ENCODE measurements at places on chromosomes 12 and 14. TPM values are rescaled to one million over a fixed set of nuclear protein-coding genes. Genes with fewer than 3 reads are reported as not detected.

Gene P2RX7
- 0.14 TPM for total RNA-seq

Gene LDHB
- 1,015 TPM for total RNA-seq

DNA sequence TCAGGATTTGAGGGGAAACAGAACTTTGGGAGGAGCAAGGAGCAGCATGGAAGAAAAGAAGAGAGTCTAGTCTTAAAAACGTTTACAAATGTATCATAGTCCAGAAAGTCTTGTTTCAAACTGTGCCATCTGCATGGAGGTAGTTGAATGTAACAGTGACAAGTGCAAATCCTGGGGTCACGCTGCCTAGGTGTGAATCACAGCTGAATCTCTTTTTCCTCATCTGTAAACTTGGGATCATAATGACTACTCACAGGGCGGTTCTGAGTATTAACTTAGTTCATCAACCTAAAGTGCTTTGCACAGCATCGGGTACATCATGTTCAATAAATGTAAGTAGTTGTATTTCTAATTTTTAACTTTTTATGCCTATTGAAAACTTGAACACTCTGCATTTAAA is 208.5 kb downstream of the CHST11 start:
- no peak overlapping the region for H3K27ac ChIP-seq
- H3K4me1 ChIP-seq: peaks cover 35% of the 10 kb centered on the region
- H3K4me3 ChIP-seq: no peak overlapping the region
- DNase-seq: no peak
- H3K27me3 ChIP-seq: no peaks in the 10 kb centered on the region
- H3K36me3 ChIP-seq: no peaks in the 10 kb centered on the region

- H3K27ac ChIP-seq: no peak overlapping the region
- no peak overlapping the region for H3K4me3 ChIP-seq
- no peaks in the 10 kb centered on the region for H3K27me3 ChIP-seq
- H3K4me1 ChIP-seq: no peaks in the 10 kb centered on the region
- no peaks in the 10 kb centered on the region for H3K36me3 ChIP-seq
Measured at GRCh38 chr14:64951724-64952123, 9.2 kb upstream of the GPX2 start.

DNA sequence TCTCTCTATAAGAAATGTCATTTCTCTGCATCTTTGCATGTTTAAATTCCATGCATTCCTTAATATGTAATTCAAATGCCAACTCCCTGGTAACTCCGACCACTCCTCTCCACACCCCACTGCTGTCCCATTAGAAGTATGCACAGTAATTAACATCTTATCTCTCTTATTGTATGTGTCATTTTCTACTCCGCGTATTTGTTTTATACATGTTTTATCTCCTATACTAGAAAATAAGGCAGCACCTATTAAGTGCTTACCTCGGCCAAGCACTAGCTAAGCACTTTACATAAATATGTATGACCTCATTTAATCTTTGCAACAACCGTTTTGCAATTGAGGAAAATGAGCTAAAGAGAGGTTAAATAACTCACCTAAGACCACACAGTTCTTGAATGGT is 469.8 kb downstream of the BCAT1 start:
- DNase-seq: no peak
- H3K4me1 ChIP-seq: no peaks in the 10 kb centered on the region
- no peaks in the 10 kb centered on the region for H3K36me3 ChIP-seq
- no peaks in the 10 kb centered on the region for H3K27me3 ChIP-seq
- no peak overlapping the region for H3K4me3 ChIP-seq

- no peaks in the 10 kb centered on the region for H3K36me3 ChIP-seq
- DNase-seq: no peak
- H3K4me3 ChIP-seq: no peak overlapping the region
Measured at GRCh38 chr12:121214166-121214777, 4.3 kb downstream of the P2RX4 start.

DNA sequence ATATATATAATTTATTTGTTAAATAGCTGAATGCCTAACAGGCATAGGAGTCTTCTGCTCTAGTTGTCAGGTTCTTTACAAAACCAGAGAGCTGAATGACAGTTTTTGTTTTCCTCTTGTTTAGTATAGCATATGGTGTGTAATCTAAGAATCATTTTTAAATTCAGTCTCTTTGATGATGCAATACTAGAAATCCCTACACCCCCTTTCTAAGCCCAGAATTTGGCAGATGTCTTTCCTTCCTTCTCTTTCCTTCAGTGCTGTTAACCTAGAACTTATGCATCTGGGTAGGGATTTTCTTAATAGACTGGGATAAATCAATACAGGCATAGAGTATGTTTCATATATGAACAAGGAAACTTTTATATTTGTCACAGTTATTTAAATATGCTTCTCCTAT is 198.1 kb downstream of the KCNH5 start:
- DNase-seq: no peak
- H3K4me3 ChIP-seq: no peak overlapping the region
- H3K4me1 ChIP-seq: no peaks in the 10 kb centered on the region

GRCh38 chr14:100665511-100666032 is 61.1 kb upstream of the DLK1 start:
- H3K4me1 ChIP-seq: peaks cover 10% of the 10 kb centered on the region
- no peaks in the 10 kb centered on the region for H3K36me3 ChIP-seq
- no peak for DNase-seq
- H3K27me3 ChIP-seq: peaks cover 2% of the 10 kb centered on the region
- H3K4me3 ChIP-seq: no peak overlapping the region

DNA sequence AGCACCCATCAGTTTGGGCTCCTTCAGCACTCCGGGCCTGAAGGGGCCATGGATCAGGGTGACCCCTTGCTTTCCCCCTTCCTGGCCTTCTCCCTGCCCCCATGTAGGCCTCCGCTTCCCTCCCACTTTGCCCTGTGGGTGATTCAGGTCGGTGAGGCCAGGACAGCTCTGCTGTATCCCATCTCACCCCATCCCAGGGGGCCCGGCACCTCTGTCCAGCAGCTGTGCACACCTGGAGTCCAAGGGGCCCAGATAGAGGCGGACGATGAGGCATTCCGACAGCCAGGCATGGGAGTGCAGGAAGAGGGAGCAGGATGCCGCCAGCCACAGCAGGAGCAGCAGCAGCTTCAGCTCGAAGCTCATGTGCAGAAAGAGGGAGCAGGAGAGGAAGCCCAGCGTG is 11.4 kb downstream of the LTB4R start:
- H3K27ac ChIP-seq: no peak overlapping the region
- no peak for DNase-seq
- no peaks in the 10 kb centered on the region for H3K27me3 ChIP-seq
- H3K36me3 ChIP-seq: no peaks in the 10 kb centered on the region
- H3K4me3 ChIP-seq: no peak overlapping the region

DNA sequence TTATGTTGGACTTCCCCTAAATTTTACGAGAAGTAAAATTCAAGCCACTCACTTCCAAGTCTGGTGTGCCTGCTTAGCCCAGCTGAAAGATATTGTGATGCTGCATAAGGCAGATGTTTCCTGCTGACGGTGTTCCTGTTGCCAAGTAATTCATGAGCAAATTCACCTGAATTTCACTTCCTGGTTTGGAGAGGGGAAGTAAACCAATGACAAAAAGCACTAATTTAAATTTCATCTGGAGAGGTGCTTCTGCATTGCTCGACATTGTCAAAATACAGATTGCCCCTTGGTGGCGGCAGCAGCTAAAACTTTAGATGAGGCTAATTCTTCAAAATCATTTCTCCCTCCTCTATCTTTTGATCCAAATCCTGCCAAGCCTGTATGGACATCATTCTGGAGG is 281.1 kb downstream of the AACS start:
- H3K27me3 ChIP-seq: no peaks in the 10 kb centered on the region
- H3K4me3 ChIP-seq: no peak overlapping the region
- no peak overlapping the region for H3K27ac ChIP-seq
- H3K4me1 ChIP-seq: no peaks in the 10 kb centered on the region
- DNase-seq: no peak
